ENCODE measurements at places on chromosomes 16 and 17.
A peak's percentile ranks its signal among the peaks of the same experiment; 100 is the strongest.

- DNase-seq: no peak
Measured at GRCh38 chr17:63116967-63117830, 151.2 kb downstream of the TANC2 start.

DNA sequence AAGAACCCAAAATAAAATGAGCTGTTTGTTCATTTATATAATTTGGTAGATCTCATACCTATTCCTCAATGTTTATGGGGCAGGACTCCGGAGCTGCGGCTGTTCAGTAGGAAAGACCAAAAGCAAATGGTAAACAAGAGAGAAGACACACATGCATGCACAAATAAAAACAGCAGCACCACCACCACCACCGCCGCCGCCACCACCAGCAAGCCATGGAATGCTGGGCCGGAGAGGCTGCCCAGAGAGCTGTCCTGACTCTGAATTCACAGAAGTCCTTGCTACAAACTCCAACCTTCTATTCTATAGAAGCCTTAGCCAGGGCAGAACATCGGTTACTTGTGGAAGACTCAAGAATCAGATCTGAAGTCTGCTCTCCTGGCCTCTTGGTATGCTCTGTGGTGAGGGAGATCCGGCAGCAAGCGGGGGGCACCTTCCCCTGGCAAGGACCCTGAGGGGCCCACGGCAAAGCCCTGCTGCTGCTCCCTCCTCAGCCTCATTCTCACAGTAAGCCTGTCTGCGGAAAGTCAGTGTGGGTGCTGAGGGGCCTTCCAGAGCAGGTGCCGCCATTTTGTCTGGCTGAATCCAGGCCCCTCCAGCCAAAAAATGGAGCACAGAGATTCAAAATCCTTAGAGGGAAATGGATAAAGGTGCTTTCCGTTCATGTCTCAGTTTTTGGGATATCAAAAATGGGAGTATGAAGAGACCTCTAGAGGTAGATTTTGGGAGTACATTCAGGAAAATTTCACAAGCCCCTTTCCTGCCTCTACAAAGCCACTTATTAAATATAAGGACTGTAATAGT, 6.4 kb upstream of the FOXJ1 start:
- DNase-seq: no peak

- DNase-seq: peak; percentile 23
Measured at GRCh38 chr16:79089735-79090284, 510.7 kb downstream of the MAF start.

DNA sequence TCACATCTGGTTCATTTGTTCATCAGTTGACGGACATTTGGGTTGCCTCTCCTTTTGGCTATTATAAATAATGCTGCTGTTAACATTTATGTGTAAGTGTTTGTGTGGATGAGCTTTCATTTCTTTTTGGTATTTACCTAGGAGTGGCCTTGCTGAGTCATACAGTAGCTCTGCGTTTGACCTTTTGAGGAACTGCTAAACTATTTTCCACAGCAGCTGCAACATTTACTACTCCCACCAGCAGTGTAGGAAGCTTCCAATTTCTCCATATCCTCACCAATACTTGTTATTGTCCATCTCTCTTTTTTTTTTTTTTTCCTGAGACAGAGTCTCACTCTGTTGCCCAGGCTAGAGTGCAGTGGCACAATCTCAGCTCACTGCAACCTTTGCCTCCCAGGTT, 20.7 kb upstream of the PLCG2 start:
- no peak for DNase-seq

DNA sequence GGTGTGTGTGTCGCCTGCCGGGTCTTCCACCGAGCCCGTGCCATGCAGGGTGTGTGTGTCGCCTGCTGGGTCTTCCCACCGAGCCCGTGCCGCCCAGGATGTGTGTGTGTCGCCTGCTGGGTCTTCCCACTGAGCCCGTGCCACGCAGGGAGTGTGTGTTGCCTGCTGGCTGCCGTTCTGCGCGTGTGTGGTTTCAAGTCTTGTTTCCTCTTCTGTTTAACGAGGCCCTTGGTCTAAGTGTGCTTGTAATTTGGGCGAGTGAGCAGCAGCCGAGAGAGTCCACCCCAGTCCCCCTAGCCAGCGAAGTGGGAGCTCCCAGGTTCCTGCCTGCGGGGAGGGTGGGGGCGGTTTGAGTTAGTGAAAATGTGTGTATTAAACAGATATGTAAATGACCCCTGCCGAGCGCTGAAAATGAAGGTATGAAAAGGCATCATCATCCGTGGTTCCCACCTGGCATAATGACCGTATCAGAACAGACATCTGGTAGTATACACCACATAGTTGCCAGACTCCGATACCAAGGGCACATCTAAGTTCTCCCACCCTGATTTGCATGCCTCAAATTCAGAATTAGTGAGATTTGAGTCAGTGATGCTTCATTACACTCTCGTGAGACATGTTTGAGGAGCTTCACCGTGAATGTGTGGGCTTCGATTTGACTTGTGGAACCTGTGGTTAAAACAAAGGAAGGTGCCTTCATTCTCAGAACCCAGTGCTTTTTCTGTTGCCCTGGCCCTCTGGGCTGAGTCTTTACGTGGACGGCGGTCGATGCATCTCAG, 114.5 kb upstream of the CHMP6 start:
- peak; percentile 20 for DNase-seq

DNA sequence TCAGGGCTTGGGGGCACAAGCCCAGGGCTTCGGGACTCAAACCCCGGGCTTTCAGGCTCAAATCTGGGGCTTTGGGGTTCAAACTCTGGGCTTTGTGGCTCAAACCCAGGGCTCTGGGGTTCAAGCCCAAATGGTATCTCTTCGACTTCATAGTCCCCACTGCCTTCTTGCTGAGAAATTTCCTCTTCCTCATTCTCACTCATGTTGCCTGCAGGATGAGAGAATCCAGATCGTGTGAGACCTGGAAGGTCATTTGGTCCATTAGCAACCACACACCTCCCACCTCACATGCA, 576 bp downstream of the ZNF768 start:
- DNase-seq: no peak

DNA sequence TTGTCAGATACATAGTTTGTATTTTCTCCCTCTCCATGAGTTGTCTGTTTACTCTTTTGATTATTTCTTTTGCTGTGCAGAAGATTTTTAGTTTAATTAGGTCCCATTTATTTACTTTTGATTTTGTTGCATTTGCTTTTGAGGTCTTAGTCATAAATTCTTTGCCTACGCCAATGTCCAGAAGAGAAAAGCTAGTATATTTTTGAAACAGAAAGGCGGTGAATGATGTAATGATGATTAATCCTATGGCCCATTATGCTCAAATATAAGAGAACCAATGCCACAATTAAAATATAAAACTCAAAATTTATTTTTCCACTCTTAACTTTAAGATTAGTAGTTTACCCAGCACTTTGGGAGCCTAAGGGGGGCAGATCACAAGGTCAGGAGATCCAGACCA, 59.8 kb upstream of the SMIM36 start:
- no peak for DNase-seq

GRCh38 chr17:77729587-77729986, 228.9 kb upstream of the TNRC6C start:
- no peak for DNase-seq
